ENCODE measurements at places on chromosomes 3 and 15.

DNA sequence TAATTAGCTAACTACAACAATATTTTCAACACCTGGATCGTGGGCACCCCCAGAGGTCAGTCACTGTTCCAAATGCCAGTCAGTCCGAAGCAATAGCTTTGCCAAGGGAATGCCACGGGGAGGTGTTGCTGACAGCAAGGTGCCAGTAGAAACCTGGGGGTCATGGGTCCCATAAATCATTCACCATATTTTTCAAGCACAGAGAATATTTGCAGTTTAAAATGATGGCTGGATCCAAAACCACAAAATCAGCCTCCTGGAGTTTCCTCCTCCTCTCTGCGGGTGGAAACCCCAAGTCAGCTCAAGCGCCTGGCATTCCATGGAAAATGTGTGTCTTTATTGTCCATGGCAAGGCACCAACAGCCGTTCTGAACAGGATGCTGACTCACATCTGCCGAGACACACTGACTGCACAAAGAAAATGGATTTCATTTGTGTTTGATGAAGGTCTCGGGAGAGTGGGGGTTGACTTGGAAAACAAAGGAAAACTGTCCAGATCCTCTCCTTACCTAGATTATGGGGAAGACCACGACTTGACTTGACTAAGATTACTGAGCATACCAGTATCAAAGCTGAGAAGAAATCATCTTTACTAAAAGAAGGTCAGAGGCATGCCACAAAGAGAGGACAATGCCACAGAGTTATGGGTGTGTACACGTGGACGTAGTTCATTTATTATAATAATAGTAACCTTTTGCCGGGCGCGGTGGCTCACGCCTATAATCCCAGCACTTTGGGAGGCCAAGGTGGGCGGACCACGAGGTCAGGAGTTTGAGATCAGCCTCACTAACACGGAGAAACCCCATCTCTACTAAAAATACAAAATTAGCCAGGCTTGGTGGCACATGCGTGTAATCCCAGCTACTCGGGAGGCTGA is 26.4 kb downstream of the ANXA2 start:
- DNase-seq: peak; percentile 94

- DNase-seq: no peak
These were observed 20.9 kb downstream of the OSBPL10 start for GRCh38 chr3:31959951-31960792.

DNA sequence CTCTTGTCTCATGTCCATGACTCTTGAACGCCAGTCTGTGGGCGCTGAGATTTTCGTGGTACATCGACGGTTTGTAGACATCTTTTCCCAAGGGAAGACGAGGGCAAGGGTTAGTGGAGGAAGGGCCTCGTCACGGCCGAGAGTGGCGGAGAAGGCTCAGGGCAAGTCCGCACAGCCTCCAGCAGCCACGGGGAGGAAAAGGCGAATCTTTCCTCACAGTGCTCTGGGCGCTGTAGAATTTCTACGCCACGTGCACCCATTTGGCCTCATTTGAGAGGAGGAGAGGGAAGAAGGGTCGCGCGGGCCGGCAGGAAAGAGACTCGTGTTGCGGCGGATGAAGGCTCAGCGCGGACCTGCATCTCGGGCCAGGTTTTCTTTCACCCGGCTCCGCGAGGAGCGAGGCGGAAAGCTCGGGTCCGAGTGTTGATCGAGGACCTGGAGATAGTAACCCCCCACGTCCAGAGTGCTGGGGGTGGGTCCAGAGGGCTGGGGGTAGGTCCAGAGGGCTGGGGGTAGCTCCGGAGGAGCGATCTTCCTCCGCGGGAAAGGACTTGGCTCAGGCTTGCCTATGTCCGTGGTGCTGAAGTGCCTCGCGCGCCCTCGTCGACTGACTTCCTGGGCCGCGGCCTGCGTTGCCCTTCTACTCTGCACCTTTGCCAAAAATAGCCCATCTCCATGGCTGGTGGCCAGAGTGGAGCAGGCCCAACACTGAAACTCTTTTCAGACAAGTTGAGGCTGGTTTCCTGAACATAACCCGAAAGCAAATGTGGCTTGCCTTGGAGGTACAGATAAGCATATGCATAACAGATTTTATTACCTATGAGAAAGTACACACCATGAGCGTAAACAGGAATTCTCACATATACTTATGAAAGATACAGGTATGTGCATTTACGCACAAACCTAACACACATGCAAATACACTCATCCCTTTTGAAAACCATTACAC is 1.1 kb downstream of the SLC35G2 start:
- peak; percentile 41 for DNase-seq

DNA sequence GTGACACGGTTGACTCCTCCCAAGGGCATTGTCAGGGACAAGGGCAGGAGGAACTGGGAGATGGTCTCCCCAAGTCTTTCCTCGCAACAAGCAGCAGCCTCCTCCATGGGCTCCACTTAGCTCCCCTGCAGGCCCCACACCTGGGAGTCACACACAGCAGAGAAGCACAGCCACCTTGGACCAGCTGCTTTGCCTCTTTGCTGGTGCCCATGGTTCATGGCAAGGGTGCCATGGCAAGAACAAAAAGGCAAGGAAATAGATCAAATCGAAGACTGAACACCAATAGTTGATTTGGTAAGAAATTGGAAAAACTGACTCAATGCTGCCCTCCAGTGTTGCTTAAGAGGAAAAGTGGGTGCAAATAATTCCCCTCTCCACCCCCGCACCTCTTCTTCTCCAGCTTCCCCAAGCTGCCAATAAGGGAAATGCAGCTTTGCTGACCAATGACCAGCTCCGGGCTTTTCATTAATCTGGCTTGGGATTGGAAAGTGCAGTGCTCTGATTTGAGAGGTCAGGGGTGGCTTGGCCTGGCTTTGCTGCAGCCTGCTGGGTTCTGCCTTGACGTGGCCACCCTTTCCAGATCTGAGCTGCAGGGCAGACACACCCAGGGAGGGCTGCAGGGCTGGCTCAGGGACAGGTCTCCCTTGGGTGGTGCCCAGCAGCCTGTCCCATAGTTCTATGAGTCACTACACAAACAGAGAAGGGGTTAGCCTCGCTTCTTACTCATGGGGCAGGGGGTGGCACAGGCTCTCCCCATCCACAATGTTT is 162.0 kb downstream of the KLF13 start:
- DNase-seq: peak; percentile 86

- DNase-seq: peak; percentile 26
These were observed 72.1 kb upstream of the FNDC3B start for GRCh38 chr3:171967137-171967783.

DNA sequence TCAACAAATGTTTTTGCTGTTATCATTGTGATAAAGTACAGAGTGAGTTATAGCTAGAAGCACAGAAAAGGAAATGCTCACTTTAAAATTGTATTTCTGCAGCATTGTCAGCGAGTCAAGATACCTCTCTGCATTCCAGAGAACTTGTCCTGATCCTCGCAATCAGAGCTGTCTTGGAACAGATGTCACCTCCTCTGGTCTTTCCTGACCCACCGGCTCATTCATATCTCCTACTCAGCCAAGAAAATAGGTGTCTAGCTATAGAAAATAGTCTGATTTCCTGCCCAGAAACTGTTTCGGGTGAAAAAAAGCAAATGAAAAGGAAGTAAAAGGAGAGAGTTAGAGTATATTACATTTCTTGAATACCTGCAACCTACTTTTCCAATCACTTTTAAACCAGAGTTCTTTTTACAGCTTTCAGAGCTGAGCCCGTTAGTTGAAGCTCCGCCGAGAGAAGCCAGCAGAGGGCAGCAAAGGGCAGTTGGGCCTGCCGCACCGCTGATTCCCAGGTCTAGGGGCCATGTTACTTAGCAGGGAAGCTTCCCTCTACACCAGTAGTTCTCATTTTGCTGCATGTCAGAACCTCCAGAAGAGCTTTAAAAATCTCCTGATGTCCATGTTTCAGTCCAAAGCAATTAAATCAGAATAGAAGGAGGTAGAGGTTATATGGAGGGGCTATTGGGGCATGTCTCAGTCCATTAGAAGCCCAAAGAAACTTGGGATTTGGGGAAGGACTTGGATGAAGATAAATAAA is 185.7 kb upstream of the THRB start:
- peak; percentile 65 for DNase-seq

DNA sequence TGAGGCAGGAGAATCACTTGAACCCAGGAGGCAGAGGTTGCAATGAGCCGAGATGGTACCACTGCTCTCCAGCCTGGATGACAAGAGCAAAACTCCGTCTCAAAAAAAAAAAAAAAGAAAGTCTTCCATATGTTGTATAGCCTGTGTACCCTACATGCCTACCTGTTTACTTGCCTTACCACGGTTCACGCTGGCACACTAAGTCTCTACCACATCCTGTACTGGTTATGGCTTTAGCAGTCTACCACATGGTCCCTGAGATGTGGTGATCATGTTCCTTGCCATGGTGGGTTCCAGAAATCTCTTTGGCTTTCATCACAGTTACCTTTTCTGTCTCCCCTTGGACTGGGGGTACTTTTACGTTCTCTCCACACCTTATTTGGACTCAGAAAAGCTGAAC is 63.8 kb upstream of the TBC1D5 start:
- DNase-seq: no peak

- no peak for DNase-seq
These were observed 38.1 kb downstream of the HSPBAP1 start for GRCh38 chr3:122755491-122755890.

GRCh38 chr3:126952983-126953660 is 29.8 kb upstream of the PLXNA1 start:
- DNase-seq: no peak

GRCh38 chr3:120399372-120399771 is 50.2 kb upstream of the LRRC58 start:
- no peak for DNase-seq

GRCh38 chr3:48581621-48582481 is 13.3 kb downstream of the COL7A1 start:
- DNase-seq: no peak

Measured in urothelium cell line (cell line).